ENCODE measurements at places on chromosomes 1 and 21.

DNA sequence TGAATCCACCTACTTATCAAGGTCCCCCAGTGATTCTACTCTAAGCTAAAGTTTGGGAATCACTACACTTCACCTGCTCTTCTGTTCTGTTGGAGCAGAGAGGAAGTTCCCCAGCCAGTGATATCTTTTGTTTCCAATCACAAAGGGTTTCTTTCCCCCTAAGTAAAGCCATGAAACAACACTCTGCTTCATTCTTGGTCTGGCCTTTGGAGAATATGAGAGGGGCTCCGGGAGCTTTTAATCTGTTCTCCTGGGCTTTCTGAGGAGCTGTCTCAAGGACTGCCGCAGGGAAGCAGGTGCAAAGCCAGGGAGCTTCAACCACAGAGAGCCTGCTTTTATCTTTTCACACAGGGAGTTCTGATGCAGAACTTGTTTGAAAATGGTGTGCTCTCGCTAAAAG is 10.1 kb upstream of the SLAMF9 start:
- no peak for DNase-seq

- no peak for DNase-seq
These were observed at the start of gene SMCP for GRCh38 chr1:152878042-152878441. Gene SMCP (plus strand): TSS chr1:152878322. CDS start chr1:152884423, 6,101 bp downstream.

DNA sequence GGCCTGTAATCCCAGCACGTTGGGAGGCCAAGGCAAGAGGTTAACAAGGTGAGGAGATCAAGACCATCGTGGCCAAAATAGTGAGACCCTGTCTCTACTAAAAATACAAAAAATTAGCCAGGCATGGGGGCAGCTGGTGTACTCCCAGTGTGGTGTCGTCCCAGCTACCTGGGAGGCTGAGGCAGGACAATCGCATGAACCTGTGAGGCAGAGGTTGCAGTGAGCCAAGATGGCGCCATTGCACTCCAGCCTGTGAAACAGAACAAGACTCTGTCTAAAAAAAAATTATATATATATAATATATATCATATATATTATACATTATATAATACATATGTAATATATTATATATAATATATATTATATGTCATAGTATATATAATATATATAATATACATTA is 249.2 kb upstream of the TPTE start:
- no peak for DNase-seq

DNA sequence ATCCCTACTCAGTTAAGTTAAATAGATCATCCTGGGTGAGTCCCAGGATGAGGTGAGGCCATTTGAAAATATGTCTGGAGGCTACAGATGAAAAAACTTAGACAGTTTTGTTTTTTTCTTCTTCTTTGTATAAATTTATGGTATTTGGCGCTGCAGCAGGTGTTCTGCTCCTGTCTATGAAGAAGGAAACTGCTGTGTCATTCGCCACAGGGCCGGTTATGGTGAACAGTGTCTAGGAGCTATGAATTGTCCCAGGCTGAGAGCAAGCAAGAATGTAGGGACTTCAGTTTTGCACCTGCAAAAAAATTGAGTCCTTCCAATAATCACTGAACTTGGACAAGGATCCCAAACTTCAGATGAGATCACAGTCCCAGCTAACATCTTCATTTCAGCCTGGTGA is 674.3 kb upstream of the RGS18 start:
- DNase-seq: no peak

DNA sequence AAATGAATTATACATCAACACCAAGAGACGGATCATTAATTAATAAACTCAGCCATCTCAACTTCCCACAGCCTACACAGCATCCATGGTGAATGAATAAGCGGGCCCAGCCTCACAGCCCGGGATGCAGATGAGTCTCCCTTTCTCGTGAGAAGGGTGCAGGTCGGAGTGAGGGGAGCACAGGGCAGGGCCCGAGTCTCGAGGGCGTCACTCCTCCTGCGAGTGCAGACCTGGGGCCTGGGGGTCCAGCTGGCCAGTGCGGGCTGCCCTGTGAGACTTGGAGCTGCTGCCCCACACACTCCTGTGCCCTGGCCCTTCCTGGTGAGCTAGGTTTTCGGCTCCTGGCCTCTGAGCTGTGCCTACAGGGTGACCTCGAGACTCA is 74.7 kb downstream of the AJAP1 start:
- no peak for DNase-seq

DNA sequence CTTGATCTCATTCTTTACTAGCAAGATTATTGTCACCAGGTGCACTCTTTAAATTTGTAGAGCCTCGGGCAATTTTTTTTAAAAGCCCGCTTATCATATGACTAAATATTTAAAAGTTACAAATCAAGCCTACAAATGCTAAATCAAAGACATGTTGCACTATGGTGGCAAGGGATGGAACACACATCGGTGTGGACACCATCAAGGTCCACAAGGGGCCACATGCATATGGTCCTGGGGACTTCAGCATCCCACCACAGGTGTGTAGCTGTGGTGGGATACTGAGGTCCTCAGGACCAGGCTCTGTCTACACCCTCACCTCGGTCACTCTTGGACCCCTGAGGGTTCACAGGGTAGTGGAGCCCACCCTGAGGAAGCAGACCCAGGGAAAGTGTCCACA is 45.8 kb downstream of the FAM78B start:
- DNase-seq: no peak

DNA sequence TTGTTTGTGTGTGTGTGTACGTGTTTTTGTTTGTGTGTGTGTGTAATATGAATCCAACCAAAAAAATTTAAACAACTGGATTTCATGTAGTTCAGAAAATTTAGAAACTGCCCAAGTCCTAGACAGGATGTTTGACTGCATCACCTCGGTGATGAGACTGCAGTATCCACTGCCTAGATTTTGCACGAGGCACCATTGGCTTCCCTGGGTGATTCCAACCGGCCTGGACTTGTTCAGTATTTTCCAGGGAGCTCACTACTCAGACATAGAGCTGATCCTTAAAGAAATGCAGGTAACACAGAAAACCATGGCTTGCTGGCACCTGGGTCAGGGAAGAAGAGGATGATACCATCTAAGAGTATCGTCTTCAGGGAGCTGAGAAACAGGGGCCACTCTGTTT is 18.2 kb upstream of the KCNK2 start:
- DNase-seq: no peak

- DNase-seq: no peak
These were observed 10.1 kb downstream of the IFNAR1 start for GRCh38 chr21:33334824-33335223.

GRCh38 chr1:176330782-176331181 is 123.7 kb upstream of the COP1 start:
- no peak for DNase-seq

DNA sequence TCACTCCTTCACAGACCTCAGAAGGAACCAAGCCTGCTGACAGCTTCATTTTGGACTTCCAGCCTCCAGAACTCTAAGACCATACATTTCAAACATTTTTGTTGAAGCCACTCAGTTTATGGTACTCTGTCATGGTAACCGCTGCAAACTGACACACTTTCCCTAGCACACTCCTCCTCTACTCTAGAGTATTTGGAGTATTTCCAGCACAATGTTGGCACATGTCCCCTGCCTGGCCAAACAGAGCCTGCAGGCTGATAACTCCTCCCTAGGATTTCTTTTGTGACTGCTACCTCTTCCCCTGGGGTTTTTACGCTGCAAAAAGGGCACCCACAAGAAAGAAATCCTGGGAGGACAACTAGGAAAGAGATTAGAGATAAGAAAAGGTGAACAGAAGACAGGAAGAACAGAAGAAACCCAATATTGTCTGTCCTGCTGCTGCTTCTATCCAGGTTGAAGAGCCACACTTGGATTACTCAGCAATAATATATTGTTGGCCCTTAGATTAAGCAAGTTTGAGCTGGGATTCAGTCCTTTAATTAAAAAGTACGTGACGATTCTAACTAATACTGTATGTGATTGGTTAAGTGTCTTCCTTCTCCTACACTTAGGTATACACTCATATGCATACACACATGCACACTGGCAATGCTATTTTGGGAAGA is 844.1 kb downstream of the LTN1 start:
- DNase-seq: no peak

GRCh38 chr1:85888921-85889320 is 180.7 kb upstream of the ZNHIT6 start:
- DNase-seq: no peak

DNA sequence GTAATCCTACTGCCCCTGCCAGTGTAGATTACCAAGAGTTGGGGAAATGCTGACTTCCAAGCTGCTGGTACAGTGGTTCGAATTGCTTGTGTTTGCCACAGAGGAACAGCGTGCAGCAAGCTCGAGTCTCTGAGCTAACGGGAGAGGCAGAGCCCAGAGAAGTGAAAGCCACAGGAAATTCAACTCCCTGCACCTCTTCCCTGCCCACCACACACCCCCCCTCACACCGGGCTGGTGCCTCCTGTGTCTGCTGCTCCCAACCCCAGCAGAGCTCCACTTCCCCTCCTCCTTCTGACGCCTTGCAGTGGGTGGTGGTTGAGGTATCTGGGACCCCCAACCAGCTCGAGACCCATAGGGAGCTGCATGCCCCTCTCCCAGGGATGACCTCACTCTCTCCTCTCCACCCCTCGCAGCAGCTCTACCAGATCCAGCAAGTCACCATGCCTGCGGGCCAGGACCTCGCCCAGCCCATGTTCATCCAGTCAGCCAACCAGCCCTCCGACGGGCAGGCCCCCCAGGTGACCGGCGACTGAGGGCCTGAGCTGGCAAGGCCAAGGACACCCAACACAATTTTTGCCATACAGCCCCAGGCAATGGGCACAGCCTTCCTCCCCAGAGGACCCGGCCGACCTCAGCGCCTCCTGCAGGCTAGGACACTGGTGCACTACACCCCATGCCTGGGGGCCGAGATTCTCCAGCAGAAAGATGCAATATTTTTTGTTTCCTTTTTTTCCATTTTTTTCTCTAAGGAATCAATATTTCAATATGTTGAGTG is 13.1 kb upstream of the KCNQ4 start:
- DNase-seq: no peak

DNA sequence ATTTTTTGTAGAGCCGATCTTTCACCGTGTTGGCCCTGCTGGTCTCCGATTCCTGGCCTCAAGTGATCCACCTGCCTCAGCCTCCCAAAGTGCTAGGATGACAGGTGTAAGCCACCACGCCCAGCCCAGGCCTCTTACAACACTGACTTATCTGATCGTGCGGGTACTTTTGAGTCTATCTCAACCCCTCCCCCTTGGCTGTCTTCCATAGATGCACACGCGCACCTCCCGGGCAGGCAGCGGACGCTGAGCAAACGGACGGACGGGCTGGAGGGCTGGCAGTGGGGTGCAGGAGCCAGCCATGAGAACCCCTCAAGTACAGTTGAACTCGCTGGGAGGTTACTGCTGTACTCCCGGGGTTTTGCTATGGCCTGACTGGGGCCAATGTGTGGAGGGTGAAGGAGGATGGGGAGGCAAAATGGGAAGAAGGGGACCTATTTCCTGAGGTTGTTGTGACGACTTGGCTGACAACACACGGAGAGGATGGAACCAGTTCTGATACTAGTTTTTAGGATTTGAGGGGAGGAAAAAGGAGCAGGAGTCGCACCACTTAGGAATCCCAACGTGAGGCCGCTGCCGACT is 959 bp downstream of the CD58 start:
- DNase-seq: no peak

DNA sequence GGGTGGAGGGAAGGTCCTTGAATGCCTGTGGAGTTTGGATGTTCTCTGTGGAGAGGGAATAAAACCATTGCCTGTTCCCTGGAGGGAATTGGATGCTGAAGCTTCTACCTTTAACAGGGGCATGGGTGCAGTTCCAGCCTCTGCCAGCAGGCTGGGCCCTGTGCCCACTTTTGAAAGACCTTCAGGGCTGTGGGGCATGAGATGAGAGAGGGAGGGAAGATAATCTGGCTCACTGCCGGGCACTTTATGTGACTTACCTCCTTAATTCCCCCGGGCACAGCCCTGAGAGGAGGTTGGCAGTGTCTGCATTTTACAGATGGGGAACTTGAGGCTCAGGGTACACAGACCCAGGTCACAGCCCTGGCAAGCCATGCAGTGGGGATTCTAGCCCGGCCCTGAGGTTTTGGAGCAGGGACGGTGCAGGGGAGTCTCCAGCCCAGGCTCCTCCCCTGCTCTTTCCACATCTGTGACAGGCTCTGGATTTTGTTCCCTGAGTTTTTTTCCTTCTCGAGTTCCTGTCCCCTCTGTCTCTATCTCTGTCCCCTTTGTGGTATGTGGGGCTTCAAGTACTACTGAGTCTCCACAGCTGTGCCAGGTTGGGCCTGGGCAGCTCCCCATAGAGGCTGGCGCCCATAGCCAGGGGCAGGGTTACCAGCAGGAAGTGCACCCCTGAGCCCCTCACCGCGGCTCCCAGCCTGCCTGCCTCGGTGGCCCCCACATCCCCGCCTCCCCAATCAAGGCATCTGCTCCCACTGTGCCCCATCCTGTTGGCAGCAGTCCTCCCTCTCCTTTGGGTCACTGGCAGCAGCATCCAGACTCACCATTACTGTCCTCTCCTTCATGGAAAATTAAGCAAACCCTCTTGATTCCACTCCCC is 14.0 kb upstream of the THEMIS2 start:
- DNase-seq: no peak

- no peak for DNase-seq
These were observed 68.4 kb downstream of the SNRPE start for GRCh38 chr1:203929741-203930309.

DNA sequence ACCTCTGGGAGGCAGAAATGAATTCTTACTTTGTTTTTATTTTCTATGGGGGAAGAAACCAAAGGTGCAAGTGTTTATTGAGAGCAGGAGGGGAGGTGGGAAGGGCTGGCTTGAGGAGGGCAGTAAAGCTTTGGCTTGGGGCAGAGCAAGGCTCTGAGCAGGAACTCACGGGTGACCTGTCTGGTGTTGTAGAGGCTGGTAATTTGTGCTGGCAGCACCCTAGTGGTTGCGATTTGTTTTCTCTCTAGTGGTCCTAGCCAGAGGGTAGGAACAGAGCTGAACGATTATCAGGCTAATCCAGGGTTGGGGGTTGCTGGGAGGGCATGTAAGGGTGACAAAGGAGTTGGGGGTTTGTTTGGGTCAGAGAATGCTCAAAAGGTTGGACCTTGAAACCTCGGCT is 16.6 kb downstream of the TMCC2 start:
- no peak for DNase-seq

- no peak for DNase-seq
These were observed 212.4 kb downstream of the FOXD2 start for GRCh38 chr1:47650205-47650604.

DNA sequence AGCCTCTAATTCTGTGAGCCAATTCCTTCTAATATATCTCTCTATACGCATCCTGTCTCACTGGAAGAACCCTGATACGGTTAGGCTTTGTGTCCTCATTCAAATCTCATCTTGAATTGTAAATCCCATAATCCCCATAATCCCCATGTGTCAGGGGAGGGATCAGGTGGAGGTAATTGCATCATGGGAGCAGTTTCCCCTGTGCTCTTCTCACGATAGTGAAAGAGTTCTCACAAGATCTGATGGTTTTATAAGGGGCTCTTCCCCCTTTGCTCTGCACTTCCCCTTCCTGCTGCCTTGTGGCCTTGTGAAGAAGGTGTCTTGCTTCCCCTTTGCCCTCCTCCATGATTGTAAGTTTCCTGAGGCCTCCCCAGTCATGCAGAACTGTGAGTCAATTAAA is 116.1 kb downstream of the MRPS6 start:
- no peak for DNase-seq

DNA sequence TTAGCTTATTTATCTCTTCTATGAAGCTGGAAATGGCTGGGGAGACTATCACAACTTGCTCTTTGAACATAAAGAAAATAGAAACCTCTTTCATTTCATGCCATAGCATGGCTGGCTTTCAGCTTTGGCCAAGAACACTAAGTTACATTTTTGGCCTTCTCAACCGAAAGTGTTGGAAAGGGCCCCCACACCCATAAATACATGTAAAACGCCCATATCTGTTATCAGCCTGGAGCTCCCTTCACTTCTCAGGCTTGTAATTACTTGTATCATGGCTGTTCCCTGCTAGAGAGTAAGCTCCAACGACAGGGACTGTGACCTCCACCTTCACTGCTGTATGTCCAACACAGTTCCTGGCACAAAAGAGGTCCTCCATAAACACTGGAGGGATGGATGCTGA is 12.7 kb upstream of the EIF4G3 start:
- DNase-seq: no peak

Measured in cortex of kidney (tissue), 1 donor.